ENCODE measurements at places on chromosomes 12 and 14.

DNA sequence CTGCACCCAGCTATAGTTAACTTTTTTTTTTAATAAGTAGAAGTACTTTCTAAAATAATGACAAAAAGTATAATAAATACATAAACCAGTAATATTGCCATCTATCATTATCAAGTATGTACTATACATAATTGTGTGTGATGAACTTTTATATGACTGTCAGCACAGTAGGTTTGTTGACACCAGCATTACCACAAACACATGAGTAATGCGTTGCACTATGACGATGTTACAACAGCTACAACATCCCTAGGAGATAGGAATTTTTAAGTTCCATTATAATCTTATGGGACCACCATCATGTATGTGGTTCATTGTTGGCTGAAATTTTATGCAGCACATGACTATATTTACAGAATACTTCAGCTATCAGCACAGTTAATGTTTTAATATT, 62.9 kb upstream of the VSX2 start:
- no peak for DNase-seq

DNA sequence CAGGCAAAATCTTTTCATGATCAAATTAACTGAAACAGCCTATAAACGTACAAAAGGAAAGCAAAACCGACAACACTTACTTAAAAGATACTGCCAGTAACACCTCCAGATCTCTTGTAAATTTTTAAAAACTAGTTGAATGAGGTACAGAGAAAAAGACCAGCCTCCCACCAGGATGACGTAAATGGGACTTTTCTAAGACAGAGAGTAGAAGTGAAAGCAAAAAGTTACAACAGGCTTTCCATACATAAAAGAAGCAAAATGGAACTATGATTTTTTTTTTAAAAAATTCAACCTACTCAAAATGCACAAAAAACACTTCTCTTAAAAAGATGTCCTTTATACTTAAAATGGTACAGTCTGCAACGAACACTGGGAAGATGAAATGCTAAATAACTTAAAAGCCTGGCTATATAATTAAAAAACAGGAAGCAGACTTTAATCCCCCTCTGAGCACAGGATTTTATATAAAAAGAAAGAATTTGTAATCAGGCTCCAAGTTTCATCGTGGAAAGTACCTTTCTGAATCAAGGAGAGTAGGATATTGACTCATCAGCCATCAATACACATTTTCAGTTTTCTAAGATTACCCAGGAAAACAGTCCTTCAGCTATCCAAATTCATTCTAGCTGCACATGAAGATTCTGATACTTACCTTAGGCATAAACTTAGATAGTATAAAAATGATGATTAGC, 14.2 kb upstream of the MYO1A start:
- no peak for DNase-seq

- DNase-seq, result no peak
Measured at GRCh38 chr12:117158911-117159553, 31.2 kb downstream of the FBXO21 start.

DNA sequence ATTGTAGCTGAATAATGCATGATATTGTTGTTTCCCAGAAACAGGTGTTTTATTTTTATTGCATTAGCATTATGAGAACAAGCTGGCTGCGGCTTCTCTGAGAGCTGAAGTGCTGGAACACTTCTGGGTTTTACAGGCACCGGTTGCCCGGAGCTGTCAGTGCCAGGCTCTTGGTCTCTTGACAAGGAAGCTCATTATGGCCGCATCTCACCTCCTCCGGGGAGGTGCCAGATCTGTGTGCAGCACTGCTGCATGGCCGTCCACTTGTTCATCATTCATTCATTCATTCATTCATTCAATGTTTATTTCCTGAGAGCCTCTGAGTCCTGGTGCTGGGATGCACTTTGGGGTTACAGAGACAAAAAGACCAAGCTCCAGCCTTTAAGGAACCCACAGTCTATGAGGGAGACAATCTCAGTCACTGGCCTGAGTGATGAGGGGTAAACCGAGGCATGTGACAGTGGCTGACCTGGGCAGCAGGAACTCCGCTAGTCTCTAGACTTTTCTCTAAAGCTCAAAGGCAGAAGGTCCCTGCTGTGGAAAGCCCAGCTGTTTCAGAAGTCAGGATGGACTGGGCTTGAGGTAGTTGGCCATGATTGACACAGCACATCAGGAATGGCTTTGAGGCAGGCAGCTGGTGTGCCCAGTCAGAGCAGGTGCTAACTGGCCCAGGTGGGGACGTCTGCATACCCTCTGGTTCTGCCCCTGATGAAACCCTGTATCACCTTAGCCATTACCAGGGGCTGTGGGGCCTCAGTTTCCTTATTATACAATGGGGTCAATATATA, 181.0 kb downstream of the ADGRD1 start:
- DNase-seq, result no peak

GRCh38 chr12:80838024-80838658, 99.6 kb downstream of the LIN7A start:
- no peak for DNase-seq

- DNase-seq, result no peak
Measured at GRCh38 chr12:22932431-22932830, 307.5 kb downstream of the ETNK1 start.

DNA sequence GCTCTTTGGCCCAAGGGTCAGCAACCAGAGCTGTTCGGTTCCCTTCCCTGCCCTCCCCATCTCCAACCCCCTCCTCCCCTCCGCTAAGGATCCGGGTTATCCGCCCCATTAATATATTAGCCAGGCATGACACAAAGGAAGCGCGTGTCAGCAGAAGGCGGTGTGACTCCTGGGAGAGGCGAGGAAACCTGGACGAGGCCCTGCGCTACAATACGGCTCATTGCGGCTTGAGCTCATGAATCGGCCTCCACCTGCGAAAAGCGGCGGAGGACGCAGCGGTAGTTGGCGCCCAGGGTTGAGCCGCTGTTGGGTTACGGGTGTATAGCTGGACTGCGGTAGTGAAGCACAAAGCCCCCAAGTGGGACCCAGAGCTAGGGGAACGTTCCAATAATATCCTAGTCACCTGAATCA, 9.9 kb downstream of the FOXA1 start:
- peak; percentile 63 for DNase-seq

- DNase-seq, result no peak
Measured at GRCh38 chr14:104927901-104928300, 3.2 kb downstream of the PLD4 start.

Measured in ecto neural progenitor cell (in vitro differentiated cells).